ENCODE measurements at places on chromosomes 7 and 10. TPM values are rescaled to one million over a fixed set of nuclear protein-coding genes. Genes with fewer than 3 reads are reported as not detected.
A peak's percentile ranks its signal among the peaks of the same experiment; 100 is the strongest.

MMD2 gene
- total RNA-seq, result not detected

RBM20 gene
- total RNA-seq, result 1.0 TPM

- peaks cover 19% of the 10 kb centered on the region for H3K4me1 ChIP-seq
- H3K27me3 ChIP-seq, result no peaks in the 10 kb centered on the region
- DNase-seq, result no peak
These were observed 154.9 kb upstream of the TNRC18 start for GRCh38 chr7:5578495-5578894.

DNA sequence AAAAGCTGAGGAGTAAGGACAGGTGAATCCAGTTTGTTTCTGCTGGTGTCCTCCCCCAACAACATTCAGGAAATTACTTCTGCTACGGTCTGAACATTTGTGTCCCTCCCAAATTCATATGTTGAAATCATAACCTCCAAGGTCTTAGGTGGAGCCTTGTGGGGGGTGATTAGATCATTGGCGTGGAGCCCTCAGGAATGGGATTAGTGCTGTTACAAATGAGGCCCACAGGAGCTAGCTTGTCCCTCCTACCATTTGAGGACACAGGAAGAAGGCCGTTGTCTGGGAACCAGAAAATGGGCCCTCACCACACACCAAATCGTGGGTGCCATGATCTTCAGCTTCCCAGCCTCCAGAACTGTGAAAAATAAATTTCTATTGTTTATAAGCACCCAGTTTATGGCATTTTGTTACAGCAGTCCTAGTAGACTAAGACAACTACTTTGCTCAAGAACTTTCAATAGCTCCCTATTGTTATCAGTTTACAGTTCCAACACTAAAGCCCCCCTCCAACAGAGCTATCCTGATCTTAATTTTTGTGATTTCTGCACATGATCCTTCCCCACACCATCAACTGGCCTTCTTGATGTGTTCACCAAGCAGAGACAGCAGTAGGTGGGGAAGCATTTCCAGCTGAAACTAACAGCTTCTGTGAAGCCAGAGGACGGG is 2.1 kb upstream of the LRMDA start:
- no peaks in the 10 kb centered on the region for H3K36me3 ChIP-seq
- H3K27ac ChIP-seq, result peak overlapping the region; percentile 91
- peaks cover 58% of the 10 kb centered on the region for H3K4me1 ChIP-seq
- DNase-seq, result no peak
- no peak overlapping the region for H3K4me3 ChIP-seq
- no peaks in the 10 kb centered on the region for H3K27me3 ChIP-seq

GRCh38 chr10:119368991-119369869 is 161.9 kb downstream of the GRK5 start:
- no peaks in the 10 kb centered on the region for H3K27me3 ChIP-seq
- DNase-seq, result no peak
- peak overlapping the region; percentile 23 for H3K4me3 ChIP-seq

Measured in lower lobe of right lung (tissue), 2 donors.